Muscle of leg (tissue), 16 donors: ENCODE measurements at places on chromosomes 2 and 18. TPM values are rescaled to one million over a fixed set of nuclear protein-coding genes. Genes with fewer than 3 reads are reported as not detected.

The ALPP gene
- 0.09 TPM for total RNA-seq

The ROCK1 gene
- 25.5 TPM for total RNA-seq

- no peak overlapping the region for H3K27ac ChIP-seq
- no peaks in the 10 kb centered on the region for H3K27me3 ChIP-seq
- peak; percentile 58 for DNase-seq
- H3K4me1 ChIP-seq: no peaks in the 10 kb centered on the region
These were observed 10.6 kb upstream of the MC5R start for GRCh38 chr18:13813271-13813849.

- no peaks in the 10 kb centered on the region for H3K36me3 ChIP-seq
- no peak overlapping the region for H3K4me3 ChIP-seq
- no peak for DNase-seq
These were observed 137.5 kb downstream of the SH3RF3 start for GRCh38 chr2:109266496-109266895.

GRCh38 chr2:31266804-31267203, 32.9 kb downstream of the EHD3 start:
- no peaks in the 10 kb centered on the region for H3K4me1 ChIP-seq
- H3K4me3 ChIP-seq: no peak overlapping the region
- no peak for DNase-seq
- no peaks in the 10 kb centered on the region for H3K36me3 ChIP-seq
- no peaks in the 10 kb centered on the region for H3K27me3 ChIP-seq
- no peak overlapping the region for H3K27ac ChIP-seq

DNA sequence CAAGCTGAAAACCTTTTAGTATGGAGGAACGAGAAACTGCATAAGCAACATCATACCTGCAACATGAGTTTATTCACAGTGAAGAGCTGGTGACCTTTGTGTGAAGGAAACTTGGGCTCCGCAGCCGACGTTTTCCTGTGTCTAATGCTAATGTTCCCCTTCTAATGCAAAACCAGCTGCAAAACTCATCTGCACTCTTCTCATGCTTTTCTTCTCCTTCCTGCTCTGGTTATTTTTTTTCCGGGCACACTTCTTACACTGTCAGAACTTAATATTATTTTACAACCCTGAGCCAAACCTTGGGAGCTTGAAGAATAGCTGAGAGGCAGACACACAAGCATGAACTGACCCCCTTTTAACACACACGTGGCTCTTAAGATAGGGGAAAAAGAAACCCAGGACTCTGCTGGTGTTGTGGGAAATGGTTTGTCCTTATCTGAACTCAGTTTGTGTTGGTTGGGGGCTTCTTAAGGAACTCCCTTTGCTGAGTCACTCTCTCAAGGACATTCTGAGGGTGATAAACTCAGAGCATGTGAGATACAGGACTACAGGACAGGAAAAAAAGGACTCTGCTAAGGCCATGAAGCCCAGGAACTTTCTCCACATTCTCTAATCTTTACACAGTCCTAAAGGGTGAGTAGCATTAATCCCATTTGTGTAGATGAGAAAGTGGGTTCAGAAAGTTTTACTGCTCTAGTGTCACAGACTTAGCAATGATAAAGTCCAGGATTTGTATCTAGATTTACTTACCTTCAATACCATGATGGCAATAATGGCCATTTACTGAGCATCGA, 439.3 kb upstream of the TRIB2 start:
- no peaks in the 10 kb centered on the region for H3K36me3 ChIP-seq
- peaks cover 2% of the 10 kb centered on the region for H3K27me3 ChIP-seq
- peak overlapping the region; percentile 25 for H3K27ac ChIP-seq
- peak; percentile 92 for DNase-seq

DNA sequence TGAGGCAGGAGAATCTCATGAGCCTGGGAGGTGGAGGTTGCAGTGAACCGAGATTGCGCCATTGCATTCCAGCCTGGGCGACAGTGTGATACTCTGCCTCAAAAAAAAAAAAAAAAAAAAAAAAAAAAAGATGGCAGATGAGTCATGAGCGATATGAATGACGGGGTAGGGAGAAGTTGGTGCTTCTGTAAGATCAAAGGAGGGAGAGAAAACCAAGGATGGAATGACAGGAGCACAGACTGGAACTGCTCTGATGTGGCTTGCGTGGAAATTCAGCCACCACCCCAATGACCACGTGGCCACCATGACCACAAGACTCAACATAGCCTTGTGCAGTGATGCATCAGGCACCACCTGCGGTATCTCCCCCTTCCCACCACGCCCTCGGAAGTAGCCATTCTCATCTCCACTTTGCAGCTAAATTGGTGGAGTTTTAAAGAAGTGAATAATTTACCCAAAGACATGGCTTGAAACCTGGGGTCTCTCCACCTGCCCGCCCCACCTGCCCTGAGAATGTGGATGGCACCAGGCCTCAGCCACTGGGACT, 96.0 kb downstream of the ACKR3 start:
- no peaks in the 10 kb centered on the region for H3K36me3 ChIP-seq
- H3K4me3 ChIP-seq: no peak overlapping the region
- no peak for DNase-seq

The SH3RF3 gene
- total RNA-seq: 2.7 TPM

DNA sequence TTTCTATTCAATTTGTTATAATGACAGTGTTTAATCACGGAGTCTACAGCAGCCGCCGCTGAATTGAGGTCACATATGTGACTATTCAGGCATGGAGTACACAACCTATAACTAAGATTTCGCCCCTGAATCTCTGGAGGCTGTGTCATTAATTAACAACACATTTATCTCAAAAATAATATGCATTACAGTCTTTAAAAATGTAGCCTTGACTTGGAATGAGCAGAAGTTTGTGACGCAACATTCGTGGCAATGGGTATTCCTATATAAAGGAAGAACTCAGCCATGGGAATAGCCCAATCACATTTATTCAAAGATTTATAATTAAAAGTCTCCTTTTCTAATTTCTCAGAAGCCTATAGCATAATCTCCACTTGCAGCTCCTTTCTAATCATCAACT, 60.6 kb upstream of the LYPD1 start:
- no peak overlapping the region for H3K27ac ChIP-seq
- H3K27me3 ChIP-seq: no peaks in the 10 kb centered on the region
- no peak overlapping the region for H3K4me3 ChIP-seq
- no peak for DNase-seq

The SLC4A5 gene
- 2.2 TPM for total RNA-seq

The FAM228A gene
- 0.22 TPM for total RNA-seq

The ANAPC1 gene
- 24.0 TPM for total RNA-seq

DNA sequence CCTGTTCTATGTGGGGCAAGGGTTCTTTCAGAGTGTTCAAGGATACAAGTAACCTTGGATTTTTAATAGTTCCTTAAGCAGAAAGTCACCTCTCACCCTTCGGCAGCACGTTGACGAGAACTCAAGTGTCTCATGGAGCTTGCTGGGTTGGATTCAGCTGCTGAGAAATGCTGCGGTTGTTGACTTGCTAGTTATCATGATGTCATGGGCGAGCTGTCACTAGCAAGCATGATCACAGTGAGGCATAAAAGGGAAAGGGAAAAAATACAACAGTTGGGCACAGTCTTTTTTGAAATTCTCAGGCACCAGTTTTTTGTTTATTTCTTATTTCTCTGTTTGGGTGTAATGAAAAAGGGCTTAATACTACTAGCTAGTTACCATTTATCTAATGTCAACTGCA, 53.2 kb downstream of the ADCYAP1 start:
- no peaks in the 10 kb centered on the region for H3K4me1 ChIP-seq
- no peak for DNase-seq
- no peaks in the 10 kb centered on the region for H3K27me3 ChIP-seq
- H3K36me3 ChIP-seq: no peaks in the 10 kb centered on the region
- no peak overlapping the region for H3K27ac ChIP-seq

The TM4SF20 gene
- total RNA-seq: not detected

- H3K4me3 ChIP-seq: no peak overlapping the region
- peaks cover 7% of the 10 kb centered on the region for H3K4me1 ChIP-seq
- DNase-seq: peak; percentile 79
- peaks cover 1% of the 10 kb centered on the region for H3K27me3 ChIP-seq
- H3K36me3 ChIP-seq: peaks cover 13% of the 10 kb centered on the region
- no peak overlapping the region for H3K27ac ChIP-seq
These were observed 7.5 kb upstream of the MOCOS start for GRCh38 chr18:36179562-36180355.

The PRLH gene
- not detected for total RNA-seq

- no peaks in the 10 kb centered on the region for H3K36me3 ChIP-seq
- H3K4me1 ChIP-seq: no peaks in the 10 kb centered on the region
- H3K27ac ChIP-seq: no peak overlapping the region
- no peak for DNase-seq
- H3K27me3 ChIP-seq: no peaks in the 10 kb centered on the region
These were observed 11.3 kb upstream of the CDH19 start for GRCh38 chr18:66615176-66615575.

The SP140 gene
- total RNA-seq: 0.22 TPM

- H3K36me3 ChIP-seq: no peaks in the 10 kb centered on the region
- H3K4me1 ChIP-seq: peaks cover 4% of the 10 kb centered on the region
- DNase-seq: peak; percentile 19
- no peak overlapping the region for H3K4me3 ChIP-seq
- no peaks in the 10 kb centered on the region for H3K27me3 ChIP-seq
These were observed 587.8 kb downstream of the ARHGAP15 start for GRCh38 chr2:143717053-143717452.

The TNFAIP6 gene
- total RNA-seq: 15.4 TPM

The UGT1A7 gene
- total RNA-seq: not detected

The CD226 gene
- 0.53 TPM for total RNA-seq

The TDRD15 gene
- total RNA-seq: not detected

DNA sequence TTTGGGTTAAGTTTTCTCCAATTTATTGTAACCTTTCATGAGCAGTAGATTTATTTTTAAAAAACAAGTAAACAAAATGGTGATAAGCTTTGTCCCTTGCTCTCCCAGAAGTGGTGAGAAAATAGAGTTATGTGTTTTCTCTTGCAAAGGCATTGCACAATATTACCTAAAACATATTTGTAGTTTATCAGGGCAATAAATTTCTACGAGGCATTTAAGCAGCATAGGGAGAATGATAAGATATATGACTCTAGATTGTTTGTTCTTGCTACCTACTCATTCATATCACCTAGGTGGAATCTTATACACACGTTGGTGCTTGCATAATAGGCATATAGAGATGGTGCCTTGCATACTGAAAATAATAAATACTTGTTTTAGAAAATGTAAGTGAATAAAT, 201.7 kb downstream of the MYO1B start:
- H3K4me1 ChIP-seq: peaks cover 5% of the 10 kb centered on the region
- no peak for DNase-seq
- H3K27ac ChIP-seq: no peak overlapping the region
- H3K27me3 ChIP-seq: no peaks in the 10 kb centered on the region

DNA sequence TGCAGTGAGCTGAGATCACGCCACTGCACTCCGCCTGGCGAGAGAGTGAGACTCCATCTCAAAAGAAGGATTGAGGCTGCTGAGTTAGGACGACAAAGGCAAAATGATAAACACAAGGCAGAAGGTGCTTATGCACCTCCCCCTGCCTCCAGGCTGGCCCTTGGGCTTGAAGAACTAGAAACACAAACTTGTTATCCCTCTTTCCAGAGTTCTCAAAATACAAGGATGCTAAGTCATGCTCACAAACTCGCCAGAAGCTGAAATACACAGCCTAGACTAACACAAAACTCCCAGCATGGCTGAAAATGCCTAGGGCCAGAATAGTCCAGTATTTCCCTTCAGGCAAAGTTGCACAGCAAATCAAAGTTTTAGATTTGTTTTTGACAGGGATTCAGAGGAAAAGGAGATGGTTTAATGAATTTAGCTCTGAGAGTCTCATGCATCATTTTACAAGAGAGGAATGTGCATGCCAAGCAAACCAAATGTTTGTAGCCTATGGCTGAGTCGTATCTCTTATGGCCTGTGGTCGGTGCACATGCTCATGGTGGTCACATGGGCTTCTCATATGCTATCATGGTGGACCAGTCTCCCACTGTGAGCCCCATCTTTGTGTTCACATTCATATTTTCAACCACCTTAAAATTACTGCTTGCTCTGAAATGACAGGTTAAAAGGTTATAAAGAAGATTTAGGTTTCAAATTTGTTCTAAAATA, 16.2 kb upstream of the MREG start:
- no peak overlapping the region for H3K4me3 ChIP-seq
- no peaks in the 10 kb centered on the region for H3K27me3 ChIP-seq
- no peaks in the 10 kb centered on the region for H3K36me3 ChIP-seq
- no peak for DNase-seq

- peak; percentile 22 for DNase-seq
- peak overlapping the region; percentile 93 for H3K27ac ChIP-seq
- peak overlapping the region; percentile 71 for H3K4me3 ChIP-seq
- H3K36me3 ChIP-seq: no peaks in the 10 kb centered on the region
These were observed 798 bp downstream of the TANC1 start for GRCh38 chr2:158969162-158969714.

- peak; percentile 38 for DNase-seq
- peak overlapping the region; percentile 69 for H3K4me3 ChIP-seq
- H3K27me3 ChIP-seq: no peaks in the 10 kb centered on the region
- H3K27ac ChIP-seq: peak overlapping the region; percentile 78
- peaks cover 22% of the 10 kb centered on the region for H3K4me1 ChIP-seq
- H3K36me3 ChIP-seq: peaks cover 14% of the 10 kb centered on the region
These were observed 1.7 kb downstream of the NCK2 start for GRCh38 chr2:105746177-105747080.

DNA sequence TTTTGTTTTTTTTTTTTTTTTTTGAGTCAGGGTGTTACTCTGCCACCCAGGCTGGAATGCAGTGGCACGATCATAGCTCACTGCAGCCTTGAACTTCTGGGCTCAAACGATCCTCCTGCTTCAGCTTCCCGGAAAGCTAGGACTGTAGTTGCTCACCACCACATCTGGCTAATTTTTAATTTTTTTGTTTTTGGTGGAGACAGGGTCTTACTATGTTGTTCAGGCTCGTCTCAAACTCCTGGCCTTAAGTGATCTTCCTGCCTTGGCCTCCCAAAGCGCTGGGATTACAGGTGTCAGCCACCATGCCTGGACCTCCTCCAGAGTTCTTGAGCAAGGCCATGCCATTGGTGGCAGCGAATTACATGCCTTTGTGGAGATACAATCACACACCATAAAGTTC, 35.2 kb downstream of the ASB1 start:
- DNase-seq: no peak
- H3K27ac ChIP-seq: no peak overlapping the region
- no peak overlapping the region for H3K4me3 ChIP-seq
- no peaks in the 10 kb centered on the region for H3K36me3 ChIP-seq

GRCh38 chr2:42987112-42987922, 194.9 kb upstream of the HAAO start:
- DNase-seq: no peak
- no peaks in the 10 kb centered on the region for H3K36me3 ChIP-seq
- no peak overlapping the region for H3K27ac ChIP-seq
